CD4-positive, alpha-beta T cell treated with Interleukin-6 at 100 ng/mL for 8 hours (primary cell): ENCODE measurements at places on chromosomes 1 and 21.

DNA sequence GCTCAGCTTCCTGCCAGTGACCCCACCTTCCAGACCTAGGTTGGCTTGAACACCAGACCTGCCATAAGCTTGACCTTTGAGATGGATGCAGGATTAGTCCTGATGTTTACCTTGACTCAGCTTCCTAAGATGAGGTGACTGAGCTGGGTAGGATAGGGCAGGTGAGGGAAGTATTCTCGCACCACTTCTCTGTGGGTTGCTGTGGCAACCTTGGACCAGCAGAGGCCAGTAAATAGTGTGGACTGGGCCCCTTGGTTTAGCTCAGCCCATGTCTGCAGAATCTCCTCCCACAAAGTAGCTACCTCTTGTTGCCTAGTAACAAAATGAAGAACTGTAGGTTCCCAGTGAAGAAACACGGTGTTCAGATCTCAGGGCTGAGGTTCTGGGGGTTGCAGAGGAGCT, 8.4 kb downstream of the RPS6KA1 start:
- DNase-seq, result no peak

DNA sequence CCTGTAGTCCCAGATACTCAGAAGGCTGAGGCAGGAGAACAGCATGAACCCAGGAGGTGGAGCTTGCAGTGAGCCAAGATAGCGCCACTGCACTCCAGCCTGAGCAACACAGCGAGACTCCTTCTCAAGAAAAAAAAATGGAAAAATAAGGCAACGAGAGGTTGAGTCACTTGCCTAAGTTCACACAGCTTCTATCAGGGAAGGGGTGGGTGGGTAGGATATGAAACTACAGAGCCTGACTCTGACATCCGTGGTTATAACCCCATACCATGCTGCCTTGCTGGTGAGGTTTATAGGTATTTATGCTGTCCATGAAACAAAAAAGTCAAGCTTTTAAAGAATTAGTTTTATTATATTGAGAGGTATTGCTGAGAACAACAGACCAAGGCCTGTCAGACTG, 61.5 kb upstream of the RAB4A start:
- no peak for DNase-seq

GRCh38 chr1:246597971-246598370, 31.7 kb downstream of the CNST start:
- DNase-seq, result no peak

- DNase-seq, result no peak
These were observed 250.6 kb downstream of the PRDM2 start for GRCh38 chr1:13950637-13951036.

- DNase-seq, result no peak
These were observed 11.5 kb downstream of the THAP3 start for GRCh38 chr1:6635910-6636760.

DNA sequence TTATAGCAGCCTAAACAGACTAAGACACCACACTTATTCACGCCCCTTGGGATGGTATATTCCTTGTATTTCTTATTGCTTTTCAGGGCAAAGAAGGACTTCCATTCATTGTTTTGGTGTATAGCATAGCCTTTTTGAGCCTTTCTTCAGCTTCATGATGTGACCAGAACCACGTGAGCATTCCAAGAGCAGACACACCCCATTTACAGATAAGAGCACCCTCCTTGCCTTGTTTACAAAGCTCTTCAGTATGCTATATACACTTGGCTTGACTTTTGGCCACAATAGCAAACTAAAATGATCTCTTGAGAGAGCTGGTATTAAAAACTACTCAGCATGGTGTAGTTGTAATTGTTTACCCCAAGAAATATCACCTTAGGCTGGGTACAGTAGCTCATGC, 78.7 kb downstream of the PIK3R3 start:
- no peak for DNase-seq

DNA sequence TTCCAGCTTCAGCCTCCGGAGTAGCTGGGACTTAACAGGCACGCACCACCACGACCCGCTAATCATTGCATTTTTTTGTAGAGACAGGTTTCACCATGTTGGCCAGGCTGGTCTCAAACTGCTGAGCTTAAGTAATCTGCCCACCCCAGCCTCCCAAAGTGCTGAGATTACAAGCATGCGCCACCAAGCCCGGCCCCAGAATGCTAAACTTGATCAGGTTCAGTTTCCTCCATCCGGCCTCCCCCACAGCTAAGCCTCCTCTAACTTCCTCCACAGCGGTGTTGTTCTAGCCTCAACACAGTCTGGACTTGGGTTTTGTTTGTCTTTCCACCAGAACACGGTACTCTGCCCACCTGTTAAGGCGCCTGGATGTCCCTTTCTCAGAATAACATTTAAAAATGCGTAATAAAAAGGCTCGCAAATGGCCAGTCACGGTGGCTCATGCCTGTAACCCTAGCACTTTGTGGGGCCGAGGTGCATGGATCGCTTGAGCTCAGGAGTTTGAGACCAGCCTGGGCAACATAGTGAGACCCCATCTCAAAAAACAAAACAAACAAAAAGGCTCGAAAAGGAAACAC, 2.4 kb downstream of the PARP1 start:
- no peak for DNase-seq

DNA sequence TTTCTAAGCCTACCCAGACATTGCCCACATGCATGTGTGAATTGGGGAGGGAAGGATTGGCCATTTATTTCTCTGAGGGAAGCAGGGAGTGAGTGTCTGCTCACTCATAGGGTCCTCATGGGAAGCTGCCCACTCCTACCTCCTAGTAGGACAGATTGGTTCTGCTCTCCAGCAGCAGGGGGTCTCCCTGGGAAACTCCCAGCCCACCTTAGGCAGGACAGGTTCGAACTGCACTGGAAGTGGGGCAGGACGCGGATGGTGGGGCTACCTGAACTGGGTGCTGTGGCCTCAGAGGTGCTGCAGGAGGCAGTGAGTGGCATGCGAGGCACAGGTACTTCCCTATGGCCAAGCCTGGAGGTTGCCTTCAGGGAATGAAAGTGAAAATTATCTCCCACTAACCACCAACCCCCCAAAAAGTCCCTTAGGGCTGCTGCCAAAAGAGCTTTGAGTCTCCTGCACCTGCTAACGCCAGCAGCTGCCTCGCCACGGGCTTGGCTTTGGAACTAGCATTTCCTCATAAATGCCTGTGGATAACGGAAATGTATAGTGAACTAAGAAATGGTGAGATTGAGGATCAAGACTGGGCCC, 157.0 kb upstream of the COA6 start:
- DNase-seq, result no peak

GRCh38 chr1:219917851-219918466, 10.4 kb downstream of the SLC30A10 start:
- DNase-seq, result no peak

GRCh38 chr1:204902671-204903070, 32.0 kb downstream of the NFASC start:
- no peak for DNase-seq

- DNase-seq, result no peak
These were observed 1.1 kb upstream of the AGO1 start for GRCh38 chr1:35881850-35882273.

DNA sequence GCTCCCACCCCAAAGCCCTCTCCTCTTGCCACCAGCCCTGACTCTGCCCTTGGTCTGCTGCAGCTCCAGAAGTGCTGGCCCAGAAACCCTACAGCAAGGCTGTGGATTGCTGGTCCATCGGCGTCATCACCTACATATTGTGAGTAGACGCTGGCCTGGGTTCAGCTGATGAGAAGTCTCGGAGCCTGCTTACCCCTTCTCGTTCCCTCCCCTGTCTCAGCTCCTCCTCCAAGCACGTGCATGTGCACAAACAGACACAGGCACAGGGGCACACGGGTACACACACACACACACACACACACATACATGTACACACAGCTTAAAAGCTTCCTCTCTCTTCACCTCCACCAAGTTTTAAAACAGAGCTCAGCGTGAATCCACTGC, 24.3 kb downstream of the CAMK1G start:
- no peak for DNase-seq

- no peak for DNase-seq
These were observed 23.4 kb upstream of the EVA1B start for GRCh38 chr1:36346741-36347370.

DNA sequence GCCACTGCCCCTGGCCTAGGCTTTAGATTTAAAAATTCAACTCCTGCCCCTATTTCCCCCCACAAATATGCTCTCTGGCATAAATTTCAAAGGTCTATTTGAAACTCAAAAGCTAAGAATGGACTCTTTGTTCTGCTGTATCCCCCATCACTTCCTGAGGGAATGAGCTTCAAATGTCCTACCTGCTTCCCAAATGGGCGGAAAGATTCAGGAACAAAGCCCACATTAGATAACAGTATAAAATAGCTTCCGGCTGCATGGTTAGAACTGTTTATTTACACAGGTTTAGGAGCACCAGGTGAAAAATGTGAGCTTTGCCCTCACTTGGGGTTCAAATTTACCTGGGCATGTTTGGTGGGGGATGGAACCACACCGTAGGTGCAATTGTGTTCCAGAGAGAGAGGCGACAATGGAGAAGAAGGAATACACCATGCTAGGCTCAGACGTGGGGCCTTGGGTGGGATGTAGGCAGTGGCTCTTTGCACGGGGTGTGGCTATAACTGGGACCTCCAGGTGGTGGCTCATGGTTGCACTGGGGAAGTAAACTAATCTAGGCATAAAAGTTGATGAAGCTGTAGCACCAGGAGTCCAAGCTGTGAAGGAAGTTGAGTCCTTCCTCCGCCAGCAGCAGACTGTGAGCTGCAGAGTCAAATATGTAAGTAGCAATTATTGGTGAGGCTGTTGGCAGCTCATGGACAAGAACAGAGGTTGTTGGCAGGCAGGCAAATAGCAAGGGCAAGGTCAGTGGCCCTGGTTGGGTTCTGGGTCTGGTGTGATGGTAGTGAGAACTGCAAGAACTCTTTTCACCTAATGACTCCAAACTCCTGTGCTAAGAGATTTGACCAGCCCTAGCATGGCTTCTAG, 41.5 kb upstream of the SRSF10 start:
- DNase-seq, result no peak

- DNase-seq, result no peak
These were observed 2.8 kb downstream of the PAQR7 start for GRCh38 chr1:25872713-25873112.

DNA sequence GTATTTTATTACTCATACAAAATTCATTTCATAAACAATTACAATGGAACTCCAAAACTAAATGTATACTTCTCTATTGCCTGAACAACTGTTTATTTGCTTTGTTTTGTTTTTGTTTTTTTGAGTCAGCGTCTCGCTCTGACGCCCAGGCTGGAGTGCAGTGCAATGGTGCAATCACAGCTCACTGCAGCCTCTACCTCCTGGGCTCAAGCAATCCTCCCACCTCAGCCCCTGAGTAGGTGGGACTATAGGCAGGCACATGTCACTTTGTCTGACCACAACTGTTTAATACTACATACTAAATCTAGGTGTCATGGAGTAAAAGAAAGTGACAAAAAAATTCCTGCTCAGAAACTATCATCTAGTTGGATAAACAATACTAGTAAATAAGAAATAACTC, 49.3 kb downstream of the RAB3GAP2 start:
- DNase-seq, result no peak

DNA sequence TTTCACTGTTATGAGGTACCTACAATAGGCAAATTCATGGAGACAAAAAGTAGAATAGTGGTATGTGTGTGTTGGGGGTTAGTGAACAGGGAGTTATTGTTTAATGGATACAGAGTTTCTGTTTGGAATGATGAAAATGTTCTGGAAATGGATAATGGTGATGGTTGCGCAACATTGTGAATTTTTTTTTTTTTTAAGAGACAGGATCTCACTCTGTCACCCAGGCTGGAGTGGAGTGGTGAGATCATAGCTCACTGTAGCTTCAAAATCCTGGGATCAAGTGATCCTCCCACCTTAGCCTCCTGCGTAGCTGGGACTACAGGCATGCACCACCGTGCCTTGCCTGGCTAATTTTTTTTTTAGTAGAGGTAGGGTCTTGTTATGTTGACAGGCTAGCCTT, 34.5 kb upstream of the TRABD2B start:
- DNase-seq, result no peak

DNA sequence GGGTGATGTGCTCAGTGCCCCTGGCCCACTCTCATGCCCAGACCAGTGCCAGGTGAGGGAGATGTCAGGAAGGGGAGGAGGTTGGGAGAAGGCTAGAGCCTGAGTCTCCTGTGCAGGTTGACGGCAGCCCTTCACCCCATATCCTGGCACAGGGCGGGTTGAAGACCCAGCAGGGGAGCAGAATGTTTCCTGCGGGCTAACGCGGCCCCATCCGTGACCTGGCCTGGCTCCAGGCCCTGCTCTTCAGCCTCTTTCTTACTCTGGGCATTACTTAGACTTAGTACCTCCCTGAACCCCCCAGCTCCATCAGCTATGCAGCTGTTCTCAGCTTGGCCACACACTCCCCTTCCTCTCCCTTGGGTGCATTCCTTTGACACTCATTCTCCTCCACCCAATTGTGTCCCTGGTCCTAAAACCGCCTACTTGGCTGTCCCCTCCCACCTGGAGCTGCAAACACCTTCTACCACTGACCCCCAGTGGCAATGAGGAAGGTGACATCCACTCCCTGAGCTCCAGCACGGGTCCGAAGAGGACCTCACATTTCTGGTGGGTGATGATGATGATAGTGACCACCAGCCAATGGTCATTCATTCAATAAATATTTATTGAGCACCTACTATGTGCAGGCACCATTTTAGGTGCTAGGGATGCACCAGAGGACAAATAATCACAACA, 179.0 kb downstream of the PTPRU start:
- no peak for DNase-seq

- no peak for DNase-seq
These were observed 12.6 kb upstream of the POU2F1 start for GRCh38 chr1:167207940-167208623.

GRCh38 chr1:111222308-111223125, 5.0 kb upstream of the CHI3L2 start:
- peak; percentile 80 for DNase-seq

- no peak for DNase-seq
These were observed 20.1 kb downstream of the PAFAH2 start for GRCh38 chr1:25977801-25978200.

DNA sequence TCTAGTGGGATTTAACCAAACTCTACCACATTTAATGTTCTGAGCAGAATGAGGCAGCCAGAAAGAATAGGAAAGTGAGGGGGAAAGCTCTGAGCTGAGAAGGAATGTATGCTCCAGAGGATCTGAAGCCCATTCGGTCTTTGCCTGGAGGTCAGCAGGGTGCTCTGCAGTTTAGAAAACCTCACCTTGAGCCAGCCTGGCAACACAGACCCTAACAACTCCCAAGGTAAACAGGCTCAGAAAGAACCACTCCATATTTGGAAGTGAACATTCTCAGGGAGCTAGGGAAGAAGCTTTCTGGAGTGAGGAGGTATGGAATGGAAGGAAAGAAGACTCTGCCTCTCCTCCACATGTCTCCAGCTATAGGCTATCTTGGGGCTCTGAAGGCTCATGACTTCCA, 398.8 kb downstream of the SEC16B start:
- DNase-seq, result no peak
